NCI-H446 (cell line): ENCODE measurements at places on chromosomes 5 and 9.
A peak's percentile ranks its signal among the peaks of the same experiment; 100 is the strongest.

DNA sequence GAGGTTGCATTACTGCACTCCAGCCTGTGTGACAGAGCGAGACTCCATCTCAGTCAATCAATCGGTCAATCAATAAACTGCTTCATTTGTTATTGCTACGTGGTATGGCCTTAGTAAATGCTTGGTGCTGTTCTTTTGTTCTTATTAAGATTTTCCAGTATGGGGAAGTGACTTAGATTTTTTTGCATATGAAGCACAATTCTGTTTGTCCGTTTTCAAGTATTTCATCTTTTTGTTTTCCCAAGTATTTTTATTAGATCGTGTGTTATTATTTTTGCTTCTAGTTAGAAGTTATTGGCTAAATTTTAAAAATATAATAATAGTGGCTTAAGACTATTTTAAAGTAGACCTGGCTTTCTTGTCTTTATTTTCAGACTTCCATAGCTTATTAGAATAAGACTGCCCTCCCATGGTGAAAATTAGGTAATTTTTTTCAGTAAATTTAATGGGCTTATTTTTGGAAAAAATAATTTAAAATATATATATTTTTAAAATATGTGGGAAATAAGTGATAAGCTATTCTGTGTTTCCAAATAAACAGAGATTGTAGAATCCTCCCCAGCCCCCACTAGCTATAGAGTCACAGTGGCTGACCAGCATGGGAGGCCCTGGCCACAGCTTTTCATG lies 14.7 kb upstream of the OMD start:
- no peak for DNase-seq

GRCh38 chr5:58066557-58066956 lies 393.3 kb downstream of the PLK2 start:
- DNase-seq: no peak

DNA sequence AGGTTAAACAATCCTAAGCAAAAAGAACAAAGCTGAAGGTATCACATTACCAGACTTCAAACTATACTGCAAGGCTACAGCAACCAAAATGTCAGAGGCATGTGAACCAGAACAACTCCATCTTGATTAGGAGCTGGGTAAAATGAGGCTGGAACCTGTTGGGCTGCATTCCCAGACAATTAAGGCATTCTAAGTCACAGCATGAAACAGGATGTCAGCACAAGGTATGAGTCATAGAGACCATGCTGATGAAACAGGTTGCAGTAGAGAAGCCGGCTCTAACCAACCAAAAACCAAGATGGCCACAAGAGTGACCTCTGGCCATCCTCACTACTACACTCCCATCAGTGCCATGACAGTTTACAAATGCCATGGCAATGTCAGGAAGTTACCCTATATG lies 252.0 kb downstream of the RASEF start:
- no peak for DNase-seq

DNA sequence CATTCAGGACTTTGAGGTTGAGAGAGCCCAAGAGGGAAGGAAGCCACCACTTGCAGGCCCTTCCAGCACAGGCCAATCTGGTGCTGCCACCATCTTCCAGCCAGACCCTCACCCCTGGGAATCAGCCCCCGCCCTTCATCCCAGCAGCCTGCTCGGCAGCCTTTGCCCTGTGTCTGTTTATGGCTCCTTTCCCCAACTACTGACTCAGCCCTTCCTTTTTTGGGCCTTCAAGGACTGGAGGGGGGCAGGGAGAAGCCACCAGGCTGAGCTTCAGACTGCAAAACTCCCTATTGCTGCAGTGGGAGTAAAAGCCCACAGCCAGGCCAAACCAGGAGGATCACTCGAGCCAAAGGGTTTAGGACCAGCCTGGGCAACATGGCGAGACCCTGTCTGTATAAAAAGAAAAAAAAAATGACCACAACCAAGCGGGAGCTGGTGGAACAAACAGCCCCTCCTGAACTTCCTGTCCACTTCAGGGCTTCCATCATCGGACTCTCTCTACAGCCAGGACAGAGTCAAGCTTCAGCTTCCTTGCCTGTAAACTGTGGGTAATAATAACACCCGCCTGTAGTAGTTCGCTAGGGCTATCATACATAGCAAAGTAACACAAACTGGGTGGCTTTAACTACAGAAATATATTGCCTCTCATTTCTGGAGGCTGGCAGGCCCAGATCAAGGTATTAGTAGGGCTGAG lies 85.9 kb upstream of the IL17B start:
- DNase-seq: no peak

DNA sequence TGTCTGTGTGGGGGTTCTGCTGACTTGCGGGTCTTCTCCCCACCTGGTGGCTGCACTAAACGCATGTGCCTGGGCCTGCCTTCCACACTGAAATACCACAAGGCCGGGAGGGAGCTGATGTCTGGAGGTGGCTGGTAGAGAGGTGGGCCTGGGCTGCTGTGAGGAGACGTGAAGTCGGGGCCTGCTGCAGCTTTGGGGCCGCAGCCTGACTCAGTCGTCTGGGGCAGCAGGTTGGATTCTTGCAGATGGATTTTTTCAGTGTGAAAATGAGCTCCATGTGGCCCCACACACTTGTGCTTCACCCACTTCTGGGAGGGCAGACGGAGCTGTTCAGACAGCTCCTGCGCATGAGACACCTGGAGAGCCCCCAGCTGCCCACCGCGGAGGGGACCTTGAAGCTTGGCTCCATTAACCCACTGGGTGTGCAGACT lies 29.3 kb downstream of the COL5A1 start:
- no peak for DNase-seq

DNA sequence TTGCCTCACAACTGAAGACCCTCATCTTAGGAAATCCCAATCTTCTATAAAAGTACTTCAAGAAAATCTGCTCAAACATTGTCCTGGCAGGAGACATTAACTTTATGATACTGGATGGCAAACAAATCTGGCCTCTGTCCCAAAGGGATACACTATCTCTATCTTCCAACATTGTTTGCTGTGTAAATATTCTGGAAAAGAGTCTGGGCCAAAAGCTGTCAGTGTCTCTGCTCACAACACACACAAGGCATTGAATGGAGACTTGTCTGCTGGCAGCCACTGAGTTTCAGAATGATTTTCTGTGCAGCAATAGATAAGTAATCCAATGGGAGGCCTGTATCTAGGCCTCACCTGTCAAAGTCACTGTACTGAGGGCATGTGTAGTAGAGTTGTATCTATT lies 471.1 kb downstream of the DMAC1 start:
- DNase-seq: no peak

DNA sequence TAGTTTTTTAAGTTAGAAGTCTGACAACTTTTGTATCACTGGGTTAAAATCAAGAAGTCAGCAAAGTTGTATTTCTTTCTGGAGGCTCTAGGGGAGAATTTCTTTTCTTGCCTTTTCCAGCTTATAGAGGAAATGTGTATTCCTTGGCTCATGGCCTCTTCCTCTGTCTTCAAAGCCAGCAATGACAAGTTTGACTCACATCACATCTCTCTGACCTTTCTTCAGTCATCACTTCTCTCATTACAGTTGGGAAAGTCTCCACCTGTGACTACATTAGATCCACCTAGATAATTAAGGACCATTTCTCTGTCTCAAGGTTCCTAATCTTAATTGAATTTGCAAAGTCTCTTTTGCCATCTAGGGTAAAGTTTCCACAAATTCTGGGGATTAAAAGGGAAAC lies 339.9 kb downstream of the TENT4A start:
- no peak for DNase-seq

DNA sequence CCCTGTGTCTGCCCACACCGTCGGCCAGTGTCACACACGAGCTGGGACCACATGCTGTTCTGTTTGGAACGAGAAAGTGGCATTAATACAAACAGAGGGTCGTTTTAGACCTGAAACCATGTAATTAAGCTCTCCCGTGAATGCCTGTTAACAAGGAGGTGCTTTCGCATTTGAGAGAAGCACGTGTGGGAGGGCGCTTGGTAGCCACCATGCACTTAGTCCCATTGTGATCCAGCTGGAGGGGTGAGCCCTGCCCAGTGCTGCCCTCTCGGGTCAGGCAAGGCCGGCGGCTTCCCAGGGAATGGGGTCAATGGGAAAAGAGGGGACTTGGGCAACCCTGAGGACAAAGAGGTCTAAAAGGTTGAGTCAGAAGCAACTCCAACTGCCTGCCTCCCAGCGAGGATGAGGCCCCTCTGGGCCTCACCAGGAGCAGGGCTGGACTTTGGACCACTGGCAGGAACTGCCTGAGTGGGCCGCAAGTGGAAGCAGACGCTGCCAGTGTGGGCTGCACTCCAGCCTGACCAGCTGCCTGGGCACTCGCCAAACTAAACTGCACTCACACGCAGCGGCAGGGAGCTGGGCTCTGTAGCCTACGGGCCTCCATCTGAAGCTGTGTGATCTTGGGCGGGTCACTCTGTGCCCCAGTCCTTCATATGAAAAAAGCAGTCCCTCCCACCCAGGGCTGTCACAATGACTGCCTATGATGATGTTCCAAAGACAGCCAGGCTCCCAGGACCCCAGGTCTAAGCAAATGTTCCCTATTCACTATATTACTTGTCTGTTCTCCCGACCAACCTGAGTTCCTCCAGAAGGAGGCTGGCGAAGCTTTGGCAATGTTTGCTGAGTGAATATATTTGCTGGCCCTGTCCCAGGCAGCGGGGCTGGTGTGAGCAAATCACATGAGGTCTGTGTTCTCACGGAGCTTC lies 195.7 kb downstream of the CDK5RAP2 start:
- DNase-seq: peak; percentile 38

DNA sequence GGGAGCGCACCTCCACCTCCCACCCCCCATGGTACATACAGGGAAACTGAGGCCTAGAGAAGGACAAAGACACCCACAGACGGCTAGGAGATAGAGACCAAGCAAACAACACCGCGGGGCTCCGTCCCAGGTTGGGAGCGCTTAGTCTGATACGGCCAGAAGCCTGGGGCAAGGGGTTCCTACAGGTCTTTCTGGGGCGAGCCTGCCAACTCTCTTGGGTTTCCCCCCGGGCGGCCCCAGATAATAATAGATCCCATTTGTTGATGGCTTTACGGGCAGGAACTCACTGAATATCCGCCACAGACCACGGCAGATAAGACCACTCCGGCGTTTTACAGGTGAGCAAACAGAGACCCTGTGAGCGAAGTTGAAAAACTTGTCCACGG lies 5.0 kb upstream of the EBF1 start:
- no peak for DNase-seq

DNA sequence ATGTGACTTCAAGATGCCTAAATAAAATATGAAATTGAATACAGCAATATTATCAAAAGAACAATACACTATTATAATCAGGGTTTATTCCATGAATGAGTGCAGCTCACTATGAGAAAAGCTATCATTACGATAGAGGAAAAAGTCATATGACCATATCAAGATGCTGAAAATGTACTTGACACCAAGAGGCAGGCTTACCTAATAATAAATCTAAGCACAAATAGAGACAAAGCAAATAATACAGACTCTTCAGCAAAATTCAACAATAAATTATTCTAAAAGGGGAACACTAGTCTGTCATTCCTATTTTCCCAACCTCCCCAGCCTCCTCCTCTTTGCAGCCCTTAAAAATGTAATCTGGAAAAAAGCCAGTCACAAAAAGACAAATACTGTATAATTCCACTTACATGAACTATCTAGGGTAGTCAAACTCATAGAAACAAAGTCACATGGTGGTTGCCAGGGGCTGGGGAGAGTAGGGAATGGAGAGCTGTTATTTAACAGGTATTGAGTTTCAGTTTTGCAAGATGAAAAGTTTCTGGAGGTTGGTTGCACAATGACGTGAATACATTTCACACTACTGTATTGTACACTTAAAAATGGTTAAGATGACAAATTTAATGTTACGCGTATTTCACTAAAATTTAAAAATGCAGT lies 148.4 kb downstream of the NFIB start:
- DNase-seq: no peak

- no peak for DNase-seq
These were observed 35.3 kb downstream of the MED27 start for GRCh38 chr9:132044176-132044875.

GRCh38 chr5:177592905-177593304 lies 902 bp downstream of the TMED9 start:
- no peak for DNase-seq

GRCh38 chr5:36661456-36662220 lies 55.2 kb downstream of the SLC1A3 start:
- DNase-seq: no peak

GRCh38 chr9:116566677-116567488 lies 120.2 kb upstream of the TRIM32 start:
- DNase-seq: no peak

GRCh38 chr5:150408231-150408943 lies 4.3 kb downstream of the CD74 start:
- no peak for DNase-seq

- no peak for DNase-seq
These were observed 100.5 kb upstream of the PRRC1 start for GRCh38 chr5:127416906-127417305.

DNA sequence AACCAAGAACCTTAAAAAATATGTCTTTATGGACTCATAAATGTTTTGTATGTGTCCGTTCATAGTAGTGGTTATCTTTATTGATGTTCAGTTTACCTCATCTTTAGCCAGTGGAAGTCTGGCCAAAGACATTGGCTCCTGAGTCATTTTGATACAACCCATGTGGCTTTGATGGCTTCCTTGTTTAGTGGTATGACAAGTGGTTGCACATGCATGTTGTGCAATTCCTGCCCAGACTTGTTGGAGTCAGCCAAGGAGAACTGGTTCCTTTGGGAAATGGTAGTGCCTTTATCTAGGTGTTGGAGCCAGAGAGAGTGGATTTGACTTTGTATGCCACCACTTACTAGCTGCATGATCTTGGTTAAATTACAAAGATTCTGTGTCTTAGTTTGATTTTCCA lies 94.3 kb downstream of the RPS23 start:
- no peak for DNase-seq
